ENCODE measurements at places on chromosomes 7 and 10.

DNA sequence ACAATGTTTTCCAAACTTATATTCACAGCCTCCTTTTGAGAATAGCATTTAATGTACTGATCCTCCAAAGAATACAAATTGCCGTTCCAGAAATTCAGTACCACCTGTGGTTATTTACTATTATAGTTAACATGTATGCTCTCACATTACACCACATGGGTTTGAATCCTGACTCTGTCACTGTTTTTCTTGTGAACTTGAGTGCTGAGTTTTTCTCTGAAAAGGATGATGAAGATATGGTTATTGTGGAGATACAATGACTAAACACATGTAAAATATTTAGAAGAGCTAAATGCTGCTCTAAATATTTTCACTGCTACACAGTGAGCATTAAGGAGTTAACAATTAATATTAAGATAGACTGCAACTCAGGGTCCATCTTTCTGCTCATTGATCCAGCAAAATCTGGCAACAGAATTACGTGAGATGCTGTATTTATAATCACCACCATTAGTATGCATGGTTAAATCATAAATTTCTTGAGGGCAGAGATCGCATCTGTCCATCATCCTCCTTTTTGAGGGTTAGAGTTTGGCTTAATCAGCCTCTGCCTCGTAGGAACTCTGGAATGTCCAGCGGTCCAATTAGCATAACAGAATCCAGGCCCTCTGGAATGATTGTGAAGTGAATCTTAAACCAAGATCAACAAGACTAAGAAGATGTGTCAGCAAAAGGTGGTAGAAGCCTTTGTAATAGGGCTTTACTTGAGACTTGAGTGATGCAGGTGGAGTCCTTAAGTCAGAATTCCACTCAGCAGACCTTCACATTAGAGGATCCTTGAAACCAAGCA lies 152.8 kb downstream of the MACC1 start:
- DNase-seq: no peak

DNA sequence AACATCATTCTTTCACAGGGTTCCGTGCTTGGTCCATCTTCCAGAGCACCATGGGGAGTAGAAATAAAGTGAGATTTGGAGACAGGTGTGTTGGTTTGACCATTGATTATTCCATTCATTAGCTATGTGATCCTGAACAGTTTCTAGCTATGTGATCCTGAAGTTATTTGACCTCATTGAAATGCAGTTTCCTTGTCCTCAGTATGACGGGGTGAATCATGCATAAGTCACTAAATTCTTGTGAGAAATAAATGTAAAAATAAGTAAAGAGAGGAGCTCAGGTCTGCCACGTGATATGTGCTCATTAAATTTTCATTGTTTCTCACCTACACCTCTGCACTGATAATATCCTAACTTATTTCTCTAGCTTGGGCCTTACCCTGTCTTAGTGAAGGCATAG lies 34.1 kb upstream of the LHFPL3 start:
- DNase-seq: no peak

GRCh38 chr7:12770227-12770975 lies 83.0 kb downstream of the ARL4A start:
- DNase-seq: no peak

- no peak for DNase-seq
These were observed 904 bp downstream of the NPTX2 start for GRCh38 chr7:98617960-98618418.

- DNase-seq: no peak
These were observed 31.2 kb upstream of the EN2 start for GRCh38 chr7:155426543-155427410.

GRCh38 chr7:142782922-142783900 lies 12.4 kb downstream of the PRSS2 start:
- peak; percentile 72 for DNase-seq

GRCh38 chr10:3622427-3622826 lies 162.6 kb downstream of the KLF6 start:
- no peak for DNase-seq

DNA sequence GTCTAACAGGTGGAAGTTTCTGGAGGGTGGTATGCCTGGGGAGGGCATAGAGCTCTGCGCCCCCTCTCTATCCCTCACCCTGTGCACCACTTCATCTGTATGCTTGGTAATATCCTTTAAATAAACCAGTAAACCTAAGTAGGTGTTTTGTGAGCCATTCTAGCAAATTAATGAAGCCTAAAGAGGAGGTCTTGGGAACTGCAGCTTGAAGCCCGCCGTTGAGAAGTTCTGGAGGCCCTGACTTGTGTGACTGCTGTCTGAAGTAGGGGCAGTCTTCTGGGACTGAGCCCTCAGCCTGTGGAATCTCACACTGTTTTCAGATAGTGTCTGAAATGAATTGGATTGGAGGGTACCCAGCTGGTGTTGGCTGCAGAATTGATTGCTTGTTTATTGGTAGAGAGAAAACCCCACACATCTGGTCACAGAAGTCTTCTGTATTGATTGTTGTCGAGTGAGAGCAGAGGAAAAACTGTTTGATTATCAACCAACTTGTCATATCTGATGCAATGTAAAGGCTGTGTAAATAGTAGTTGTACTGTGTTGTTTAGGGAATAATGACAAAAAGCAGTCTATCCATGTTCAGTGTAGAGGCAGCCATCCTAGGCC lies 4.7 kb downstream of the CRCP start:
- no peak for DNase-seq

DNA sequence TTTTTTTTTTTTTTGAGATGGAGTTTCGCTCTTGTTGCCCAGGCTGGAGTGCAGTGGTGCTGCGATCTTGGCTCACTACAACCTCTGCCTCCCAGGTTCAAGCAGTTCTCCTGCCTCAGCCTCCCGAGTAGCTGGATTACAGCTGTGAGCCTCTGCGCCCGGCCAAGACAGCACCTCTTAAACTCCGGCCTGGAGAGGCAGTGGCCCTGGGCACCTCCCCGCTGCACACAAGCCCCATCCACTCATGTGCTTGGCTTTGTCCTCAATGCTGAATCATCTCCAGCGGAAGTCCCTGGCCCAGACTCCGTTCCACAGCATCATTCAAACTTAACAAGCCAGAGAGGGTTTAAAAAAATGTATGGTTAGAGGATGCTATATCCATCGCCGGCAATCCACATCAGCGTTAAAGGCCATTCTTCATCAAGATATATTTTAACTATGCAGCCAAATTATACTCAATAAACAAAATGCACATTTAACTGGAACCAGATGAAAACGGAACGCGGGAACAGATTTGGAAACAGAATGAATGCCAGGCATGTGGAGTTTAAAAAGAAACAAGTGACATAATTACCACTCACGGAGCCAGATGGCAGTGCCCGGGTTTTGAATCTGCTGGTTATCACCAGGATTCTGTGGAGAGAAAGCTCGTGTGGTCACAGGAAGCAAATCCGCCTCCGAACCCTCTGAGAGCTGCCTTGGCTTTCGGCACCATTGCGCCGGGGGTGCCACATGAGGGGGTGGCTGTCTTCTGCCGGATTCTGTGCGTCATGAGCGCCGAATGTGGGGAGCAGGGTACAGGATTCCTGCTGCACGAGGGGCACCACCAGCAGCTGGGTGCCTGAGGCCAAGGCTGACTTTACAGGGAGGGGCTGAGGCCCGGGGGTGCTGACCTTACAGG lies 45.6 kb upstream of the CFAP46 start:
- DNase-seq: no peak

GRCh38 chr10:23197416-23197861 lies 5.3 kb downstream of the PTF1A start:
- DNase-seq: no peak

DNA sequence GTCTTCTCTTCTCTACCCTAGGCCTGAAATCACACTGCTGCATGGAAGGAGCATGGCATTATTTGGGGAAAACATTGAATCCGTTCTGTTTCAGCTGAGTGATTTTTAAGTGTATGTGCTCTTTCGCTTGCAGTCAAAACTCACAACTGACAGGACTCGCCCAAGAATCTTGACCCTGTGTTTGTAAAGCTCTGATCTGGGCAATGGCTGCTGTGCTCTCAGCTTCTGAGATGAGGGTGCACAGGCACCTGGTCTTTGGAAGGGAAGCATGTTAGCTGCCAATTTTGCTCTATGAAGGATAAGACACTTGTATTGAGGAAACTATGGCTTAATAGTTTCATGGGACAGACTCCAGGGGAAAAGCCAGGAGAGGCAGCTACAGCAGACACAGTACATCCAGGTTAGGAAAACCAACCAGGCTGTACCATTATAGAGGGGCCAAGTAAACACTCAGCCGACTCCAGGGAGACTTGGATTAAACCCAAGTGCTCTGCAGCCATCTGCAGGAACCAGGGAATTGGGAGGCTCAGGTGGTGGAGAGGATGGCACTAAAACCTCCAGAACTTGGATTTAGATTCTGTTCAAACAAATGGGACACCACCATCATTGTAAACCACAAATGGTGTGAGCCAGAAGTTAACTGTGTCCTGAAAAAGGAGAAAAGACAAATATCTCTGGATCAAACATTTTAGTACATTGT lies 43.3 kb downstream of the LYZL1 start:
- no peak for DNase-seq

DNA sequence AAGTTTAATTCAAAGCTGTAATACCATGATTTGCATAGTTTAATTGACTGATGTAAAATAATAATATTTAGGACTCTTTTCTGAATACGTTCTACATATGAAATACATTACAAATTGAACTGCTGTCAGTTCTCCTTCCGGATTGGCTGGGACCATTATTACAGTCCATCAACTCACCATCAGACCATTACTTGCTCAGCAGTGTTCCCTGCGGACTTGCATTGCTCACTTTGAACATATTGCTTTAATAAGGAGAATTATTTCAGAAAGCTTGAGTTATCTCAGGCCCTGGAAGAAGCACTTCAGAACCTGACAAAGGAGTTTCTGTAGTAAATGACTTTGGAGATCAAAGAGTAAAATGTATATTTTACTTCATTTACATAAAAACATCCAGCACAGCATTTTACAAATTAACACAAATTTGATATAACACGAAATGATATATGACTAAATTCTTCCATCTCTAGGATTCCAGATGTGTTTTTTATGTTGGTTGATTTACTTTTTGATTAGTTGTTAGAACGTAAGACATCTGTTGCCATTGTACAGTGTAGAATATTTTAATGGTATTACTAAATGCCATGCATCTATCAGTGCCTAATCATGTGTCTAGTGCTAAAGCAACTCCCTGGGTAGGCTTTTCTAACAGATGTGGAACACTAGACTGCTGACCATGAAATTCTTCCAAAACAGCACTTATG lies 418.5 kb upstream of the SEMA3A start:
- no peak for DNase-seq

DNA sequence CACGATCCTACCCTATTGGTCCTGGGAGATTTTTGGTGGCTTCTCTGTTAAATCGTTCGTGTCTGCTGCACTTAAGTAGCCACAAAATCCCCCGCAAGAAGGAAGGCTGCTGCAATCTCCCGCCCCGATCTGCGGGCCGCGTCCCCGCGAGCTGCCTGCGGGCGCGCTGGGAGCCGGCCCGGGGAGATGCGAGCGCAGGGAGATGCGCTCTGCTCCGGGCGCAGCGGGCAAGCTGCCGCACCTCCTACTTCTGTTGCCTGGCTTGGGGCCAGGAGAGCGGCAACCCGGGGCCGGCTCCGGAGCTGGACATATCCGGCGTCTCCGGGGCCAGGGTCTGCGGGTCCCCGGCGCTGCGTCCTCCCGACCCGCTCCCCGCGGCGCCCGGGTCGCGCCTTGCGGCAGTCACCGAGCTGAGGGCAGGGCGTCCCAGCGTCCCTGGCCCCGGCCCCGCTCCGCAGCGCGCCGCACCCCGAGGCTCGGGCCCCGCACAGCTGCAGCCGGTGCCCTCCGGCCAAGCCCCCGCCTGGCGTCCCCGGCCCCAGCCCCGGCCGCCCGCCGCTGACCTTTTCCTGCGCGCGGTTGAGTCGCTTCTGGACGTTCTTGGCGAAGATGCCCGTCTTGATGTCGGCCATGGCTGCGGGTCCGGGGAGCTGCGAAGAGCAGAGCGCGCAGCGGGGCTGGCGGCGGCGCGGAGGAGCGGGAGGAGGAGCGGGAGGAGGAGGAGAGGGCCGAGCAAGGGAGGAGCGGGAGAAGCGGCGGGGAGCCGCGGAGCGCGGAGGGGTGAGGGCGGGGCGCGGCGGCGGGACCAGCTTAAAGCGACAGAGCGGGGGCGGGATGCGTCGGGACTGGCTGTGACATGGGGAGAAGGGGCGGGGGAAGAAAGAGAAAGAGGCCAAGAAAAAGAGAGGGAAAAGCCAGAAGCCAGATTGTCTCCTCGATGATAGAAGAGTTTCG lies at the start of gene AMPH:
Gene AMPH, minus strand, starts transcription at position 654 of the 954 bp plus-strand sequence. Its CDS starts 22 bp downstream, at position 632.
- DNase-seq: no peak

DNA sequence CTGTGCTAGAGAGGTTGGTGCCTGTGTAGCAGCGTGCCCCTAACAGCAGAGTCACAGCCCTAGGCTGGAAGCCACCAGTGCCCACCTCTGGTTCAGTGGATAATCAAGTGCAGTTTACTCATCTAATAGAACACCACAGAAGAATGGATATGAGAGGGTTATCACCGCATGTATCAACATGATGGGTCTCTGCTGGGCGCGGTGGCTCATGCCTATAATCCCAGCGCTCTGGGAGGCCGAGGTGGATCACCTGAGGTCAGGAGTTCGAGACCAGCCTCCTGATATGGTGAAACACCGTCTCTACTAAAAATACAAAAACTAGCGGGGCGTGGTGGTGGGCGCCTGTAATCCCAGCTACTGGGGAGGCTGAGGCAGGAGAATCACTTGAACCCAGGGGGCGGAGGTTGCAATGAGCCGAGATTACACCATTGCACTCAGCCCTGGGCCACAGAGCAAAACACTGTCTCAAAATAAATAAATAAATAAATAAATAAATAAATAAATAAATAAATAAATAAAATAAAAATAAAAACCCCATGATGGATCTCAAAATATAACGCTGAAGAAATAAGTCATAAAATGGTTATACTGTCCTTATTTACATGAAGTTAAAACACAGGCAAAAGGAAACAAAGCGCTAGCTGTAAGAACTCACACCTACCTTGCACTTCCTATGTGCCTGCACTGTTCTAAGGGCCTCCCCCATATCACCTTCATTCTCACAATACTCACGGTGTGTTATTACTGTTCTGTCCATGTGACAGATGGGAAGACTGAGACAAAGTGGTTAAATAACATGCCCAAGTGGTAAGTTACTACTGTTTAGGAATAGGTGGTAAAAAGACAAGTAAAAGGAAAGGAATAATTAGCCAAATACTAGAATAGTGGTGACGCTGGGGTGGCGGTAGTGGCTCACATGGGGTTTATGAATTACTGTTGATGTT lies 70.9 kb downstream of the AMZ1 start:
- DNase-seq: no peak

DNA sequence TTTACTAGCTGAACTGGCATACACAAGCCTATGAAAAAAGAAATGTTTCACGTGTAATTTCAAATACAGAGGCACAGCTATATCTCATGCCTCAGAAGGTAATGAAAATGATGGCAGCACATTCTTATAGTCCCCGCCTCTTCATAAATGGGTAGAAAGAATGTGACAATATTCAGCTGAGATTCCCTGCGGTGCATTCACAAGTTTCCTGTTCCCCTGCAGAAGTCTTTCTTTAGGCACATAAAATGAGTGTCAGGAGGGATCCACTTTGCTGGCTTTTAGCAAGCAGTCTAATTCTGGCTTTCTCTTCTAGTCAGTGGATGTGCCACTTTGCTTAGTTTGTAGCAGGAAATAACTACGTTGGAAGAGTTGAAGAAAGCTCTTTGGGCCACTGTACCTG lies 56.1 kb downstream of the DGKB start:
- DNase-seq: no peak

Data from T-helper 2 cell (primary cell).